ENCODE measurements at places on chromosomes 7 and 10. TPM values are rescaled to one million over a fixed set of nuclear protein-coding genes. Genes with fewer than 3 reads are reported as not detected.

DNA sequence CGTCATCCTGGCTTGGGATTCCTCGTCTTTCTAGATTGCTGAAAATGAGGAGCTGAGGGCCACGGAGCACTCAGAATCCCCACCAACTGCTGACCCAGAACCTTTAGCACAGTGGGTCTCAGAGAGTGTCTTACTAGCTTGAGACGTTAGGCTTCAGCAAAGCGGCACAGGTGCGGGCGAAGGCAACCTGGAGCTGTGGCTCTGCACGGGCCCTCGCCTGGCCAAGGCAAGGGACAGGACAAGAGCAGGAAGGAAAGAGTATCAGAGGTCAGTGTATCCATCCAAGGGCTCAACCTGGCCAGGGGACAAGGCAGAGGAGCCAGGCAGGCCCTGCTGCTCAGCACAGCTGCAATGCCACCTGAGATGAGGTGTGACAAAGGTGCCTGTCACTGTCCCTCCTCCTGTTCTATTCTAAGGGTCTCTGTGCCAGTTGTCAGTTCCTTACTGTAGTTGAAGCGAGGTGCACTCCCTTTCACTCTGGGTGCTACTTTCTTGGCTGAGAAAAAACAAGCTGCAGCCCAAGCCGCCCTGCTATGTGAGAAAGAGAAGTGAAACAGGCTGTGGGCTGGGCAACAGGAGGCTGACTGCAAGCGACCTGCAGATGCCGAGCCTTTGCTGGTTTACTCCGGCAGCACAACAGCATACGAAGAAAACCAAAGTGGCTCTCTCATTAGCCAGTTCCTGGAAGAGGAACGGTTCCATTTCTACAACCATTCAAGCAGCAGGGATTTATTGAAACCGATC, 33.3 kb upstream of the KDM7A start:
- no peaks in the 10 kb centered on the region for H3K36me3 ChIP-seq
- H3K4me3 ChIP-seq = no peak overlapping the region
- no peak for DNase-seq
- H3K27me3 ChIP-seq = peaks cover 32% of the 10 kb centered on the region

Gene OPALIN
- polyA plus RNA-seq = not detected

- H3K27ac ChIP-seq = no peak overlapping the region
- no peak for DNase-seq
These were observed 10.6 kb upstream of the EMX2 start for GRCh38 chr10:117532003-117532385.

DNA sequence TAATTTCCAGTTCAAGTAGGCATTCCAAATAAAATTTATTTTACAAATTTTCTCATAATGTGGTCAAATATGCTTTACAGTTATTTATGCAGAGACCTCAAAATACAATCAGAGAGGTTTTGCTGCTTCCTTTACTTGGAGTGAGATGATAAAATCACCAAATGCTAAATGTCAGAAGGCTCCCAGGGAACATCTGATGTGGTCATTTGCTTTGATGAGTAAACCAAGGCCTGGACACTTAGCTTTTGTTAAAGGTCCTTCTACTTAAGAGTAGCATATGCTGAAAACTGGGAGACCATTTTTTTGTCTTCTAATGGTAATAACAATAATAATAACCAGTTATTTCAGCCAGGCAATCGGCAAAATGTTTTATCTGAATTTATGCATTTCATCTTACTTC, 60.6 kb upstream of the AKR1E2 start:
- no peak overlapping the region for H3K27ac ChIP-seq
- DNase-seq = peak; percentile 56

GRCh38 chr7:157016024-157016351, 5.5 kb upstream of the MNX1 start:
- no peaks in the 10 kb centered on the region for H3K4me1 ChIP-seq
- H3K4me3 ChIP-seq = no peak overlapping the region
- no peak overlapping the region for H3K27ac ChIP-seq
- no peaks in the 10 kb centered on the region for H3K36me3 ChIP-seq
- peaks cover 98% of the 10 kb centered on the region for H3K27me3 ChIP-seq
- DNase-seq = no peak

Gene RPEL1
- 0.07 TPM for polyA plus RNA-seq

Gene GIMAP8
- polyA plus RNA-seq = not detected

Gene ZPBP
- not detected for polyA plus RNA-seq

DNA sequence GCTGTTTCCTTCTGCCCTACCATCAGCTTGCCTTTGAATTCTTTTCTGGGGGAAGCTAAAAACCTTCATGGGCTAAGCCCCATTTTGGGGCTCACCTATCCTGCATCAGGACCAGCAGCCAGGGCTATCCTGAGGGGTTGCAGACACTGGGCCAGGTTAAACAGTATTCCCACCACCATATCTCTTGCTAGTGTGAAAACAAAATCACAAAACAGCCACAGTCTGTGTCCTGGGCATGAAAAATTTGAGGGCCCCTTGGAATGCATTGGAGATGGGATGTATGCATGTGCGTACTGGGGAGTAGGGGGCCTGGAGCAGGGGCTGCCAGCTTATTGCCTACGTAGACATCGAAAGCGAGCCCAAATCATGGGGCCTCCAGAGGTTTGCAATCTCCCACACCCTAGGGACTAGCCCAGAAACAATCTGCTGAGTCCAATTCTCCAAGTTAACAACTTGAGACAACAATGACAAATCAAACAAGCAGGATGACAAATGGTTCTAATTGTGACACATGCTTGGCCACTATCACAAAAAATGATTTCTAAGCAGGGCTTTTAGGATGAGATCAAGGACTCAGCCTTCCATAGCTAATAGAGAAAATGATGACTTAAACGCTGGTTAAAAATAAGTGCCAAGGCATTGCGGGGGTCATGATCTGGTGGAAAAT, 557.1 kb downstream of the KCNMA1 start:
- no peak overlapping the region for H3K4me3 ChIP-seq
- no peaks in the 10 kb centered on the region for H3K27me3 ChIP-seq
- H3K27ac ChIP-seq = no peak overlapping the region

GRCh38 chr7:124881981-124882380, 47.6 kb downstream of the POT1 start:
- no peak overlapping the region for H3K27ac ChIP-seq
- no peaks in the 10 kb centered on the region for H3K27me3 ChIP-seq
- H3K36me3 ChIP-seq = no peaks in the 10 kb centered on the region
- DNase-seq = no peak
- H3K4me3 ChIP-seq = no peak overlapping the region

DNA sequence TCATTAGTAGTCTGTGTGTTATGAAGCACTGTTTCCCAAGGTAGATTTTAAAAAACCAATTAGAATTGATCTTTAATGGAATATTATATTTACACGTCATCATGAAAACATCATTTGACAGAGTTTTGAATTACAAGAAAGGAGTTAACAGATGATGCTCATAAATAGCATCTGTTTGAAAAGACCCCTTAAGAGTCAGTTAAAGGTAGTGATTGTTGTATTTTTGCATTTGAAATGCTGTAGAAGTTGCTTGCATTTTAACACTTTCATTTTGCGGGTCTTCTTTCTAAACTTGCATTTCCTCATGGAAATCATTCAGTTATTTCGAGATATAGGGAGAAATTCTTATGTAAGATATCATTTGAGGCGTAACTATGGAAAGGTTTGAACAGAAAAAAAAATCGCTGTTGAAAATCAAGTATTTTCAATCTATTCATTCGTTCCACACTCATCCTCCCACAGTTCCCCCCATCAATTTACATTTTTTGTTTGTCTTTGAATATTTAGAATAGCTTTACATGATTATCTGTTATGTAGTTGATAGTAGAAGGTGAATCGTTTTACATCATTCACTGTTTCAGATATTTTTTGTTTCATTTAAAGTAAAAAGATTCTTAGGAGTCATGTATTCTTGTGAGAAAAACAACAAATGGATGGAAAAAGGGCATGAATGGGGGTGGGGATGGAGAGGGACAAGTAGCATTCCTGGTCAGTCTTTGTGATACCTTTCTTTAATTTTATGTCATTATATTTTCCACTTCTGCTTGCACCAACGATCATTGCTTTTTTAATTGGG, 3.0 kb upstream of the SKIDA1 start:
- H3K36me3 ChIP-seq = no peaks in the 10 kb centered on the region
- H3K27ac ChIP-seq = peak overlapping the region; percentile 96
- no peak for DNase-seq
- peaks cover 2% of the 10 kb centered on the region for H3K4me1 ChIP-seq
- H3K4me3 ChIP-seq = peak overlapping the region; percentile 55

GRCh38 chr7:151166629-151167196, 781 bp downstream of the GBX1 start:
- no peak for DNase-seq
- H3K27ac ChIP-seq = no peak overlapping the region
- no peaks in the 10 kb centered on the region for H3K36me3 ChIP-seq
- H3K4me3 ChIP-seq = no peak overlapping the region
- peaks cover 66% of the 10 kb centered on the region for H3K27me3 ChIP-seq

DNA sequence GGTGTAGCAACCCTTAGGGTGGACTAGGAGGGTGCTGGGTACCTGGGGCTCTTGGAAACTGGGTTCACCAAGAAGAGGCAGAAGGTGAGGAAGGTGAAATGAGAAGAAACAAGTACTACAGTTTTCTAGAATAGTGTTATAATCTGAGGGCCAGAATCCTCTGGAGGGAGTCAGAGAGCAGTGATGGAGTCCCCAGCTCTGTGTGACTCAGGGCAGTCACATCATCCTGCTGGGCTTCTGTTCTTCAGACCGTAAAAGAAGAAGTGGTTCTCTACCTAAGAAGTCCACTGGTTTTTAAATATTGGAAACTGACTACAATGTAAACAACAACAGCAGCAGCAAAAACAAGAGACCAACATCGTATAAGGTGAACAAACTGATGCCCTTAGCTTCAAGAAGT, 197.3 kb downstream of the PRPF18 start:
- DNase-seq = peak; percentile 64
- peaks cover 10% of the 10 kb centered on the region for H3K4me1 ChIP-seq
- no peak overlapping the region for H3K27ac ChIP-seq
- no peak overlapping the region for H3K4me3 ChIP-seq
- H3K27me3 ChIP-seq = no peaks in the 10 kb centered on the region

GRCh38 chr10:47151920-47152319, 148.1 kb upstream of the GDF10 start:
- no peak overlapping the region for H3K27ac ChIP-seq
- no peak for DNase-seq
- no peak overlapping the region for H3K4me3 ChIP-seq
- no peaks in the 10 kb centered on the region for H3K4me1 ChIP-seq
- peaks cover 15% of the 10 kb centered on the region for H3K36me3 ChIP-seq
- no peaks in the 10 kb centered on the region for H3K27me3 ChIP-seq

Gene SPRN
- 2.4 TPM for polyA plus RNA-seq

DNA sequence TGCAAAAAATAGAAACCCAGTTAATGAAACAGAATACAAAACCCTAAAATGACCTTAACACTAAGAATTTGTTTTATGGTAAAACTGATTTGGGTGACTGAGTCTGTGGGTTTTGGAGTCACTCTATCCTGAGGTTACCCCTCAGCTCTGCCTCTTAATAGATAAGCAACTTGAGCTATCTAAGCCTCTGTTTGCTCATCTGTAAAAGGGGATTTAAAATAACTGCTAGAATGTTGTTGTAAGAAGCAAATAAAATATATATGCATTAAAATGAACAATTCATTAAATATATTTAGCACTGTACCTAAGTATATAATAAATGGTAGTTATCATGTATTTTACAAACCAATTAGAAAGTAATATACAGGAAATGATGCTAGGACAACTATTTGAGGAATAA, 115.4 kb downstream of the CABCOCO1 start:
- DNase-seq = no peak
- H3K27ac ChIP-seq = no peak overlapping the region
- no peaks in the 10 kb centered on the region for H3K27me3 ChIP-seq
- H3K36me3 ChIP-seq = no peaks in the 10 kb centered on the region
- H3K4me3 ChIP-seq = no peak overlapping the region

DNA sequence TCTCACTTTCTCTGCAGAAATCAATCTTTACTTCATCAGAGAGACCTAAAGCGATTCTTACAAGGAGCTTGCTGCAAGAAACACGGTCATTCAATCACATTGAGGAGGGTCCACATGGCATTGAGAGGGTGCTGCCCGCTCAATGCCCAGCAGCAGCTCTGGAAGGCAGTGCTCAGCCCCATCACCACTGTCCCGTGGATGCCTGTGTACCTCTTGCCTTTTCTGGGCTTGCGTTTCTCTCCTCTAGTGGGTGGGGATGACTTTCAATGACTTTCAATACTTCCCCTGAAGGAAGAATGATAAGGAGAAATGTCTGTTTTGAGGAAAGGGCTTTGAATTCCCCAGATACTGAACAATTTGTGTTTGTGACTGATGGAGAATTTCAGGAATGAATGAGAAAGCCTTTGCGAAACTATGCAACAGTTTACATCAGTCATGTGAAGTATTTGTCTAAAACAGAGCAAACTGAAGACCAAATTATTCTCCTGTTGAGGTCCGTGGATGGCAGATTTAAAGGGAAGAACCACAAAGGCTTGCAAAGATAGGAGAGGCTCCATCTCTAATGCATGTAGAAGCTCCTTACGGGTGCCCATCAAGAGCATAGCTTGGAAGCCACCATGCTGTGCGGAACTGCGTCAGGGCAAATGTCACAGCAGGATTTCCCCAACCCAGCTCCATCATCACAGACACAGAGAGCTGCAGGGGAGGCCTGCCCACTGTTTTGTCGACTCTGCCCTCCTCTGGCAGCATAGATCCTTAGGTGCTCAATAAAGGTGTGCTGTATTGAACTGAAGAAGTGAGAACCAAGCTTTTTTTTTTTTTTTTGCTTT, 6.6 kb upstream of the ZNF22 start:
- H3K27me3 ChIP-seq = no peaks in the 10 kb centered on the region
- no peak overlapping the region for H3K4me3 ChIP-seq
- peaks cover 7% of the 10 kb centered on the region for H3K36me3 ChIP-seq
- DNase-seq = peak; percentile 78

Gene TEX47
- not detected for polyA plus RNA-seq

- H3K4me1 ChIP-seq = no peaks in the 10 kb centered on the region
- H3K27me3 ChIP-seq = no peaks in the 10 kb centered on the region
- no peaks in the 10 kb centered on the region for H3K36me3 ChIP-seq
- no peak overlapping the region for H3K4me3 ChIP-seq
- H3K27ac ChIP-seq = no peak overlapping the region
These were observed 1276.3 kb upstream of the AUTS2 start for GRCh38 chr7:68321776-68322496.

- H3K27ac ChIP-seq = no peak overlapping the region
- H3K36me3 ChIP-seq = no peaks in the 10 kb centered on the region
- DNase-seq = no peak
- H3K27me3 ChIP-seq = no peaks in the 10 kb centered on the region
These were observed 181.6 kb upstream of the NFE2L3 start for GRCh38 chr7:25970356-25970755.

DNA sequence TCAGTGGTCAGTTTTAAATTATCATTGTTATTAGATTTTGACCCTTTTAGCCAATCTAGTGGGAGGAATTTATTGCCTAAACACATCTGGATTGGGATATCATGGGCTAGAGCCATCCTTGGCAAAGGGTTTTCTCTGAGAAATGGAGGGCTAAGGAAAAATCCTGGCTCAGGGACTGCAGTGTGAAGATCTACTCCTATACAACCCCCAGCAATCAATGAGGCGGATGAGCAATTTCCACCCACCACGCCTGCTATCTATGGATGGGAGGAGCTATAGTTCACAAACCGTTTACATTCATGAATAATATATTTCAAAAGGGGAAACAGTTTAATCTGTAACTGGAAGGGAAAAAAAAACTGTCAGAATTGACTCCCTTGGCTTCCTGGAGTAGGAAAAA, 2.7 kb downstream of the CAV1 start:
- peak; percentile 56 for DNase-seq
- no peaks in the 10 kb centered on the region for H3K27me3 ChIP-seq
- H3K4me3 ChIP-seq = peak overlapping the region; percentile 72
- H3K36me3 ChIP-seq = peaks cover 20% of the 10 kb centered on the region
- peak overlapping the region; percentile 97 for H3K27ac ChIP-seq

GRCh38 chr7:17300012-17300411, 1.6 kb downstream of the AHR start:
- H3K27ac ChIP-seq = peak overlapping the region; percentile 77
- no peaks in the 10 kb centered on the region for H3K36me3 ChIP-seq
- H3K4me3 ChIP-seq = peak overlapping the region; percentile 98
- H3K27me3 ChIP-seq = no peaks in the 10 kb centered on the region
- peaks cover 6% of the 10 kb centered on the region for H3K4me1 ChIP-seq
- DNase-seq = no peak
